ENCODE measurements at places on chromosomes 3 and 15.

DNA sequence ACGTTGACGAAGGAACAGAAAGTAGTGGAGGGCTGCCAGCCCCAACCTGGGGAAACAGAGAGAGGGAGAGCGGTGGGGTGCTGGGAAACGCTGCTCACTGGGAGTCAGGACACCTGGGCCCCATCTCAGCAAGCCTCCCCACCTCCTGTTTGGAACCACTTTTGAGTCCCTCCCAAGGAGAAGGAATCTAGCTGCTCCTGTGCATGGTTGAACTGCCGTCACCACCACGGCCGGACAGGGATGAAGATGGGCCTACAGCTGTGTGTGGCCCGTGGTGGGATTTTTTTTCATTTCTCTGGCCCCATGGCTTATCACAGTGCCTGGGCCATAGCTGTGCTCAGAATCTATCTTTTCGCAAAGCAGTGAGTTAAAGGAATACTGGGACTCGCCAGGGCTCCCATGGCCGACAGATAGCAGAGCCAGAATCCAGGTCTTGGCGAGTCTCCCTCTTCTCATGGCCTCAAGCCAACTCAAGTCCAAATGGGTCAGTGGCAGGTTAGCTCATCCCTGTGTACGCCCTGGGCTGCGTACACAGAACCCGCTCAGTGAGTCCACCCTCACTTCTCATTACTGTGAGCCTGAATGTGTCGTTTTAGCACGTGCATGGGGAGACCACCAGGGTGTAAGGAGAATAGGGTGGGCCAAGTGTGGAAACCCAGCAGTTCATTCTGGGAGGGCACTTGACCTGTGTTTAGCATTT lies 271.2 kb downstream of the FAM43A start:
- DNase-seq = no peak

DNA sequence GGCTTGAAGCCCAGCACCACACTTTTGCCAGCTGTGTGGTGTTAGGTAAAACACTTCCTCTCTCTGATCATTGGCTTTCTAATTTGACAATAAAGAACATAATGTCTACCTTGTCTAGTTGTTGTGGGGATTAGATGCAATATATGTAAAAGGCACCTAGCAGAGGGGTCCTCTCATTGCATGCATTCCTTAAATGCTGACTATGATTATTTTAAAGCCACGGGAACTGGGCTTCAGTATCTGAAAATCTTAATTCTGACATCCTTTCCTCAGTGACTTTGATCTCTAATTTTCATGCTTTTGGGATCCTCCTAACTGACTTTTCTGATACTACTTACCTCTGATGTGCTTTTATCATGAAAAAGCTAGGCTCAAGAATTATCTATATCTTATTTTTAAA lies 596.3 kb downstream of the TAFA4 start:
- no peak for DNase-seq

DNA sequence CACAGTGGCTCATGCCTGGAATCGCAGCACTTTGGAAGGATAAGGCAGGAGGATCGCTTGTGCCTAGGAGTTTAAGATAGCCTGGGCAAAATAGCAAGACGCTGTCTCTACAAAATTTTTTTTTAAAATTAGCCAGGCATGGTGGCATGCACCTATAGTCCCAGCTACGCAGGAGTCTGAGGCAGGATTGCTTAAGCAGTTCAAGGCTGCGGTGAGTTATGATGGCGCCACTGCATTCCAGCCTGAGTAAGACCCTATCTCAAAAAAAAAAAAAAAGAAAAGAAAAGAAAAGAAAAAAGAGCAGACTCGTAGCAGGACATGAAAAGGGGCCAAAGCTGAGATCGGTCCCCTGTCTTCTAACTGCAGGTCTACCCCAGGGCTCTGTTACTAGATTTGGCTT lies 18.9 kb downstream of the SRGAP3 start:
- DNase-seq = no peak

- no peak for DNase-seq
Observed at GRCh38 chr3:38124324-38125122, 12.4 kb downstream of the ACAA1 start.

DNA sequence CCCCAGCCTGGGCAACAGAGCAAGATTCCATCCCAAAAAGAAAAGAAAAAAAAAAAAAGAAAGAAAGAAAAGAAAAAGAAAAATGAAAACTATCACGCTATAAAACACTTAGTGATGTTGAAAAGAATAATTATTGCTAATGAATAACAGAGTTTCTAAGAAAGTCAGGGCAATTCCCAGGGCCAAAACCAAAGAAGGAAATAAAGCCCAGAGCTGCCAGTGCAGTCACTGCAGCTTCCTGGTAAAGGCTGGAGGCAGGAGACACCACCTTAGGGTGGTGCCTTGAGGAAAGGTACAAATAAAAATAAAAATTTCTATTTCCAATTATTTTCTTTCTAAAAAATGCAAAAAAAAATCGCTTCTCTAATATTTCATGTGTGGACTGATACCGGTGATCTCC lies 19.7 kb upstream of the UACA start:
- DNase-seq = no peak

DNA sequence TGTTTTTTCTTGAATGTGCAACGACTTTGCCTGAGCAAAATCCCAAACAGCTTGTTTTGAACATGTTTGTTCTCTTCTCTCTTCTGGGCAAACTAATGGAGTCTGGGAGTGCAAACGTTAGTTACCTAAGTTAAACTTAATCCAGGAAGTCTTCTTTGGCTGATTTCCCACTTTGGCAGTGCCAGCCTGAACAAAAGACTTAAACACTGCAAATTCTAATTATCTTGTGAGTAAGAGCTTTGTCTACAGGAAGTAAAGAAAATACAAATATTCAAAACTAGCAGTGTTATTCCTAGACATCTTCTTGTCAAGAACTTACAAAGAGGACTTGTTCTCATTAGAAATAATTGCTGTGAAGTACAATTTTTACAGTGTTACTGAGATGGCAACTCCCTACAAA lies 16.7 kb upstream of the DENND6A start:
- DNase-seq = no peak

Measured in activated CD4-positive, alpha-beta T cell treated with anti-CD3 and anti-CD28 coated beads, Interleukin-2, amount 50 U/mL, for 1 hour (primary cell).